ENCODE measurements at places on chromosomes 1 and 21.

GRCh38 chr1:91900562-91900961 lies 14.6 kb upstream of the TGFBR3 start:
- no peak for DNase-seq

DNA sequence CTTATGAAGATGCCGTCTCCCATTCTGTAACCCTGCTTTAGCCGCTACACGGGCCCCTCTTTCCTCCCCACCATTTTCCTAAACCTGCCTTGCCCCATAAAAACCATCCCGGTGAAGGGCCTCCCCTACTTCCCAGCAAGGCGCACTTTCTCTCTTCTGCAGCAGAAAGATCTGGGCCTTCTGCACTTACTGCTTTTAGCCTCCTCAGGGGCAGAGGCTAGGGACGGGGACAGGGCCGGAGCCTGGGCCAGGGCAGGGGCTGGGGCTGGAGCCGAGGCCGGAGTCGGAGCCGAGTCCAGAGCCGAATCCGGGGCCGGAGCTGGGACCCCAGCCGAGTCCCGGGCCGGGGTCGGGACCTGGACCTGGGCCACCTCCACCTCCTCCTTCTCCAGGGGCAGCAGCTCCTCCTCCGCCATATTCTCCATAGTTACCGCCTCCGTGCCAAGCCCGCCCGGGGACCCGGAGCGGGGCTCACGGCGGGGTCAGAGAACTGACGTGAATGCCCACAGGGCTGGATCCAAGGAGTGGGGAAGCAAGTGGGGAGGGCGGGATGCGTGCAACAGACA lies 382 bp downstream of the TRMT1L start:
- peak; percentile 56 for DNase-seq

GRCh38 chr1:31712630-31713029 lies 8.8 kb upstream of the COL16A1 start:
- DNase-seq = no peak

DNA sequence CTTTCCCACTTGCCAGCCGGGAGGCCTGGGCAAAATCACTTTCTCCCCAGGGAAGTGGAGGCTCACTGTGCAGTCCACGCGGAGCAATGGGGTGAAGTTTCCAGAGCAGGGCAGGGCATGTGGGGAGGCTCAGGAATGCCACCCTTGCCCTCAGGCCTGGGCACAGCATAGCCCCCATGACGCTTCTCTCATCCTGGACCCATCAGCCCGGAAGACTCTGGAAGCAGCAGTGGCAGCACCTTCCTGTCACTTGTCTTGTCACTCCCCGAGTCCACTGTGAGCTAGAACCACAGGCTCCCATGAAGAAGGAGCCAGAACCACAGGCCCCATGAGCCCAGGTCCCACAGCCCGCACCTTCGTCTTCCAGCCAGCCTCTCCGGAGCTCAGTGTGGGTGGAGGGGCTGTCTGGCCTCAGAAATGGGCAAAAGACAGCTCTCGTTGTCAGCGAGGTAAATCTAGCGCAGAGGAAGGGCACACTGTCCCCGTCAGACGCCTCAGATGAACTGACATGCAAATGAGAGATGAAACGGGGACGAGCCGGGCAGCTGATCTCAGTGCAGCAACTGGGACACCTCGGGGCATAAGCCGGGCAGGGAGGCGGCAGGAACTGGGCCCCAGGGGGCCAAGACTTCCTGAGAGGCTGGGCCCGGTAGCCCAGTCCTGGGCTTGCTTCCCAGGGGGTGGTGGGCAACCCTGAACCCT lies 6.1 kb downstream of the PDE9A start:
- no peak for DNase-seq

GRCh38 chr1:199176713-199177112 lies 537.9 kb downstream of the PTPRC start:
- DNase-seq = no peak

DNA sequence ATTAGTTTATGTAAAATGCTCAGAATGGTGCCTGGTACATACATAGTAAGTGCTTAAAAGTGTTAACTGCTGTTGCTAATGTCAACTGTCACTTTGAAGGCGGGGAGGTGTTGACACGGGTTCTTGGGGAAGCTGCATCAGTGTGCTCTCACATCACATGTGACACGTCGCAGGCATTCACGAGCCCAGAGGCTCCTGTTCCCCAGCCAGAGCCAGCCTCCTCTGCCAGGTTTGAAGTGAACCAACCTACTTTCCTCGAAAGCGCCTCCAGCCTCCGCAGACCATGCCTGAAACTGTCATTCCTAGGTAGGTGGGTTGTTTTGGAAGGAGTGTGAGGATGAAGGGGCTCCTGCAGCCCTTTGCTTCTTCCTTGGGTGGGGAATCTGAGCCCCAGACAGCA lies 13.8 kb downstream of the GALNT2 start:
- DNase-seq = no peak

- DNase-seq = peak; percentile 40
Observed at GRCh38 chr1:208541225-208541855, 297.2 kb upstream of the PLXNA2 start.

DNA sequence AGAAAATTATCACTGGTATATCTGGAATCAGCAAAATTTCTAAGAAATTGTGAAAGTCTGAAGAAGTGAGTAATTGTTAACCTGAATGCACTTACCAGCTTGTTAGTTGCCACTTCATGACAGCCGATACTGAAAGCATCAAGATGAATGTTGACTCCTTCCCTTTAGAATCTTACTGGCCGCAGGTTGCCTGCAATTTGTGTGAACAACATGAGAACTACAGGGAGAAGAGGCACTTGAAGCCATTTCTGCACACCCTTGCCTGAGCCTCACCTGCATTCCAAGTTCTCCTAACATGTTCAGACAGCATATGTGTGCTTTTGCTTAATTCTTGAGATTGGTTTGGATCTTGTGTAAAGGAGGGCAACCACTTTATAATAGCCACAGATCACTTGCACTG lies 59.2 kb upstream of the SSX2IP start:
- no peak for DNase-seq

- DNase-seq = no peak
Observed at GRCh38 chr1:198726455-198726854, 87.6 kb downstream of the PTPRC start.

- no peak for DNase-seq
Observed at GRCh38 chr1:215458562-215458961, 108.5 kb upstream of the KCTD3 start.

DNA sequence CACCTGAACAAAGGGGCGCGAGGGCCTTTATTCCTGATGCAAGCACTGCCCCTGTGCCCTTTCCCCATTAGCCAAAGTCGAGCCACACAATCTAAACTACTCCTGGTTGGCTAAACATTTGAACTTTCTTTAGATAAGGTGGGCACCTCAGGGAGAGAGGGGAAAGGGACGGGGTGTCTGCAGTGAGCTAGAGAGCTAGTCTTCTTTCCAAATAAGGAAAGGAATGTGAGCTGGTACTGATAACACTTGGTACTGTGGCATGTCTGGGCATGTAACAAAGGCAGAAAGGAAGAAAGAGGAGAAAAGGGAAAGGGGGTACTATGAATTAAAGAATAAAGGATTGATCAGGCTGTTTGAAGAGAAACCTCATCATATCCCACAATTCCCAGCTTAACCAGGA lies 62.8 kb downstream of the OVGP1 start:
- DNase-seq = no peak

DNA sequence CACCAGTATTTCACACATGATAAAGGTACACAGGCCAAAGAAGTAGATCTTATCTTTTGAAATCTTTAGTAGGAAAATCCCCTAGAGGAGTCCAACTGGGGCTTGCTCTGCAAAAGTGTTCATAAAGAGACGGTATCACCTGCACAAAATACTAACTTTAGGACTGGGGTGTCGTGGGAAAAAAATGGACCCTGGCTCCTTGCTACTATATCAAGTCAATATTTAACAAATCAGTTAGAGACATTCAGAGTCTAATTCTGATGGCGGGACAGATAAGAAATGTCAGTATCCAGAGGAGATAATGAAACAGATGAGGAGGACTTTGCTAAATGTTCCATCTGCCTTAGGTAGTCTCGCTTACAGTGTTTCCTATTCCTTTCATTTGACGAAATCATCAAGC lies 25.6 kb upstream of the CNN3 start:
- no peak for DNase-seq

DNA sequence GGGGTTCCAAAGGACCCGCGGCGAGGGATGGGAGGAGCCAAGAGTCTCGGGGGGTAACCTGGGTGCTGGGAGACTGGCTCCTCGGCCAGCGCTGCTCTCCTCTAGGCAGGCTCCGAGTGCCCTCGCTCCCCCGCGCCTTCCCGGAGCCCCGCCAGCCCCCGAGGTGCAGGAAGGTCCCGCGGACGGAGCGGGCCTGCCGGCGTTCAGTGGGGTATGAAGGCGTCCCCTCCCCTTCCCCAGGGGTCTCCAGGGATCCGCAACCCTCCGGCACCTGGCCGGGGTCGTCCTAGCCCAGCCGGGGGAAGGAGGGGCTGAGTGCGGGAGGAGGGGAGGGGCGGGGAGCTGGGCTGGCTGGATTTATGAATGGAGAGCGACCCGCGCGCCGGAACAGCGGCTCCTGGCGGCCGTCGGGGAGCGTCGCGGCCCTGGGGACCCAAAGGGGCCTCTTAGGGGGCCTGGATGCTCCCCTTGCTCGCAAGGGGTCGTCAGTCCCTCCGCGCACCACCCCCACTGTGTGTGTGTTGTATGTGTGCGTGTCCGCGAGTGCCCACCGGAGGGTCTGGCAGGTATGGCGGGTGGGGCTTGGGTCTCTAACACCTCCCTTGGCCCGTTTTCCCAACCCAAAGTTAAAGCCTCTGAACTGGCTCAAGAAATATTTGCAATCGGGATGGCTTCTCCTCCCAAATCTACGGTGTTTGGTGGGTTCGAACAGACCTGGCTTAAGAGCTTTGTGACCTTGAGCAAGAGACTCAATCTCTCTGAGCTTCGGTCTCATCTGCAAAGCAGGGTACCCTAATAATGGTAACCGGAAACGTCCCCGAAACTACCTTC lies 642 bp downstream of the HCRTR1 start:
- no peak for DNase-seq

Measured in NCI-H1092 treated with DMSO at 0.1 percent for 48 hours (cell line).